Activated CD4-positive, alpha-beta T cell treated with anti-CD3 and anti-CD28 coated beads, Interleukin-2, amount 50 U/mL, for 1 hour (primary cell): ENCODE measurements at places on chromosomes 5 and 9.

DNA sequence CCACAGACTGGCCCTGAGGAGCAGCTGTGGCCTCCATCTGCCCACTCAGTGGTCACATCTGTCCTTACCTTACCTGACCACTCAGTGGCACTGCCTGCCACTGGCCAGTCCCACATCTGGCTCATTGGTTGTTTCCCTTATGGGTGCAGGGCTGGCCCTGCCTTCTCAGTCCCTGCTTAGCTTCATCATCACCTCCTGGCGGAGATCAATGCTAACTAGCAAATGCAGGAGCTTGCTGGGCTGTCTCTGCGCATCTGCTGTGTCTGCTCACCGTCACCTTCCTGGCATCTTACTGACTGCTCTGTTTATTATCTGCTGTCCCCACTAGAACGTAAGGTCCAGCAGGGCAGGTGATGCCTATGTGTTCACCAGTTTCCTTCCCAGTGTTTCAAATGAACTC, 356.9 kb downstream of the SEMA5A start:
- no peak for DNase-seq

DNA sequence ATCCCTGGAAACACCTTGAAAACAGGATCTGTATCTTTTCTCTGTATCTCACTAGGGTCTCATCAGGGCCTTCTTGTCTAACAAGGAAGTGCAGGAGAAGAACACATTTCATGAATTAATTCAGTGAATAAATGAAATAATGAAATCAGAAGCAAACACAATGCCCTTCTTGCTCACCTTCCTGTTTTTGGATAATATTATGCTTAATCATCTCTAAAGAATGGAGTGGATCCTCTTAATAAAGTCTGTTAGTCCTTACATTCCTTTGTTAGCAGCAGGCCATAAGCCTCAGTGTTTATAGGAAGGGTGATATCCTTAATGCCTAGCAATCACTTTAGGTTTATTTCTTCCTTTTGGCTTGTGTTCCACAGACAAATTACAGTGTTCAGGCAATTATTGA, 837.1 kb upstream of the SEMA6A start:
- no peak for DNase-seq

DNA sequence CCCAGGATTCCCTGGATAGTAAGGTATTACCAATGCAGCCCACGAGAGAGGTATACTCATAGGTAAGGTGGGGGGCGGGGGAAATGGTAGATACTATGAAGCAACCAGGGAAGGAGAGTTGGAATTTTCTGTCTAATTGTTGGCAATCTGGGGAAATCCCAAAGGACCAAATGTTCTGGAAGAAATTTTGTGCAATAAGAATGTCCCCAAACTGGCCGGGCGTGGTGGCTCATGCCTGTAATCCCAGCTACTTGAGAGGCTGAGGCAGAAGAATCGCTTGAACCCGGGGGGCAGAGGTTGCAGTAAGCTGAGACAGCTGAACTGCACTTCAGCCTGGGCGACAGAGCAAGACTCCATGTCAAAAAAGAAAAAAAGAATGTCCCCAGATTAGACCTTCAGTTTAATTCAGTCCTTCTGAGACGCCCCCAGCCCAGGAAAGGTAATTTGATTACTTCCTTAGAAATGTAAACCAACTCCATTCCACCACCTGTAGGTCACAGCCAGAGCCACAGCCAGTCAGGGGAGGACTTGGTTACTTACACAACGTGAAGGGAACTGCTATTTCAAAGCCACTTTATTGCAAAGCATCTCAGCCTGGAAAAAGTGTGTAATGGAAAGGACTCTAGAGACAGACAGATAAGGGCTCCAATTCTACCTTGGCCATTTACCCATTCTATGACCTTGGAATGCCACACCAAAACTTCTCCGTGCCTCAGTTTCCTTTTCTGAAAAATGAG, 50.0 kb upstream of the KLF4 start:
- no peak for DNase-seq

DNA sequence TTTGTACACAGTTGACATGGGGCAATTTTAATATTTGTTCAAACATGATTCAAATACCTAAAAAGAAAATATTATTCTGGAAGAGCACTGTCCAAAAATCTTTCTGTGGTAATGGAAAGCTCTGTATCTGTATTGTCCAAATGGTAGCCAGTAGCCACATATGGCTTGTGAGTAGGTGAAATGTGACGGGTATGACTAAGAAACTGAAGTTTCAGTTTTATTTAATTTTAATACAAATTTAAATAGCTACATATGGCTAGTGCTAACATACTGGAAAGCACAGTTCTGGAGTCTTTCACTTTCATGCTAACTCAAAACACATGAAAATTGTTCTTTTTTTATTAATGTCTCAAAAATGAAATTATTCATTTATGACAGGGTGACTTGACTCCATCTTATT, 132.6 kb downstream of the PLK2 start:
- no peak for DNase-seq

DNA sequence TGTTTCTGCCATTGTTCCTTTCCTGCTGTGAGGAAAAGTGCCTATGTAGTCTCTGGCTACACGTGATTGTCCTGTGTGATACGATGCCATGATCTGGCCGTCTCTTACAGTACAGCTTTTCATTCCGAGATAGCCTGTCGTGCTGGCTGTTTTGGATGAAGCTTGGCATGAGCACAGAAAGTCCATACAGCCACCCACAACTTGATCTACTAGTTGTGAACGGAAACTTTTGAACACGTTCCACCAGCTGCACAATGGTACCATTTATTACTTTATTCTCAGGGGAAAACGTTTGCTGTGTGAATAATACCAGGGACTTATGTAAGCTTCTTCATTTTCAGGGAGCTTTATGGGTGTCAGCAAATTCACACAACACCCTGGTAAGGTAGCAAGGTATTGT, 217.6 kb upstream of the ANKRD55 start:
- no peak for DNase-seq
